ENCODE measurements at places on chromosomes 16 and 17.

GRCh38 chr16:47475786-47476185, 14.7 kb downstream of the PHKB start:
- DNase-seq = no peak

GRCh38 chr17:57406981-57407286, 150.6 kb downstream of the MSI2 start:
- DNase-seq = no peak

- DNase-seq = peak; percentile 56
These were observed 5.9 kb upstream of the SLC13A2 start for GRCh38 chr17:28467456-28468025.

DNA sequence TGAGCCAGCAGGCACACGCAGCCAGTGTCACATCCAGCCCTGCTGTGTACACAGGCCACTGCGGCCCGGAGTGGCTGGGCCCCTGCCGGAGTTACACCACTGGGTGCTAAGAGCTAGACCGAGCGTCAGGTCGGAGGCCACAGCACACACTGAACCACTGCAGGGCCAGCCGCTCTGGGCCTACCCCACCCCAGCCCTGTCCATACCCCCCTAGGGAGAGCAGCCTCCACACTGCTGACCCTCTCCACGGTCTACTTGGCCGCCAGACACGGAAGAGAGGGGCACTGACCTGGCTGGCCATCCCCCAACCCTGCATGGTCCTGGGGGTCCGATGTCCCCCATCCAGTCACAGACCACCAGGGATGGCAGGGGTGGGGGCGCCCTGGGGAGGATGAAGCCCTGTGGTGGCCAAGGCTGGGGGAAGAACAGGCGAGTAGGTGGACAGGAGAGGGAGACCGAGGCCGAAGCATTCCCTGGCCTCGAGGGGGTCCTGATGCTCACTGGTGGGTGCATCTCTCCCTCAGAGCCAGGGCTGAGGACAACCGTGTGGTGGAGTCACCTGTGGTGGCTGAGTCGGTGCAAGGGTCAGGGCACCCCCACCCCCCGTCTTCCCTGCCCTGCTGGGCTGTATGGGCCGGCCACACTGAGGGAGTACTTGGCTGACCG, 34.9 kb upstream of the ZC3H18 start:
- no peak for DNase-seq

DNA sequence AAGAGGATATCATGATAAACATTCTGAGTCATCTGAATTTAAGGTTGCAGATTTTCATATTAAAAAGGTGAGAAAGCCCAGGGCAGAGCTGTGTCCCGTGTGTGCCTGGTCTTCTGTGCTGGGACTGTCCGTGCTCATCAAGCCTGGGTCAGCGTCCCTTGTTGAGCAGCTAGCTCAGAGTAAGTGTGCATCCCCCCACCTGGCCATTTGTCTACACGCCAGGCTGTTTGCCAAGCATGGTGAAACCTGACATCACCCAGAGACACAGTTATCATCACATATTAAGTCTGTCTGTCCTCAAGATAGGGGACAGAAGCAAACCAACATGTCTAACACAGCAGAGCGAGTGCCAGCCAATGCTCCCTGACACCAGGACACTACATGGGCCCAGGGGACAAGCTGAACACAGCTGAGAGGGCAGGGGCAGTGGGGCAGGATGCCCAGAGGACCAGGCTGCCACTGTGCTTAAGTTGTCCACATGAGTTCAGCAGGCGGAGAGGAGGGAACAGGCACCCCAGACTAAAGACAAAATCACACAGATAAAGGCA, 57.9 kb upstream of the CNEP1R1 start:
- DNase-seq = no peak

All from cardiac fibroblast (primary cell).